Stomach (tissue), 19 donors: ENCODE measurements at places on chromosomes 12 and 14. TPM values are rescaled to one million over a fixed set of nuclear protein-coding genes. Genes with fewer than 3 reads are reported as not detected.

- DNase-seq, result no peak
- H3K4me3 ChIP-seq, result no peak overlapping the region
- peaks cover 10% of the 10 kb centered on the region for H3K4me1 ChIP-seq
Measured at GRCh38 chr14:97359341-97359740, 562.2 kb downstream of the VRK1 start.

GRCh38 chr12:99810718-99811593, 163.4 kb downstream of the GARIN6 start:
- DNase-seq, result no peak
- H3K27me3 ChIP-seq, result no peaks in the 10 kb centered on the region
- no peaks in the 10 kb centered on the region for H3K4me1 ChIP-seq

GRCh38 chr14:99875421-99875820, 82.2 kb downstream of the EML1 start:
- H3K27ac ChIP-seq, result no peak overlapping the region
- H3K27me3 ChIP-seq, result no peaks in the 10 kb centered on the region
- H3K36me3 ChIP-seq, result no peaks in the 10 kb centered on the region
- peaks cover 25% of the 10 kb centered on the region for H3K4me1 ChIP-seq
- no peak overlapping the region for H3K4me3 ChIP-seq
- no peak for DNase-seq

DNA sequence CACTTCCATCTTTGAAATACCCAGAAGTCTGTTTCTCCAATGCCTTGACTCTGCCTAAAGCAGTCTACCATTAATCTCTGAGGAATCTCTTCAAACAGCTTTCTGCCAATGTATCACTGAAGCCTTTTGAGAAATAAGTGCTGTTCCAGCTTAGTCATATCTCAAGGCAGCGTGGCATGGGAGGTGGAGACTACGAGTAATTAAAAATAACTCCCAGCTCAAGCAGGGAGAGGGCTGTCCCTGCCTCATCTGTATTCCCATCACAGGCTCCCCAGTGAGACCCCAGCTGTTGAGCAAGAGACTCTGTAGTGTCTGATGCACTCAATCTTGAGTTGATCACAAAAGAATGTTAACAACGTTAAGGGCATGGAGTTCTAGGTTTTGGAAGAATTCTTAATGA, 700.6 kb downstream of the DIO2 start:
- no peak for DNase-seq
- no peaks in the 10 kb centered on the region for H3K4me1 ChIP-seq
- no peak overlapping the region for H3K27ac ChIP-seq
- no peaks in the 10 kb centered on the region for H3K36me3 ChIP-seq
- no peaks in the 10 kb centered on the region for H3K27me3 ChIP-seq

The PTPN21 gene
- 3.5 TPM for polyA plus RNA-seq

The PTPRO gene
- polyA plus RNA-seq, result not detected
